ENCODE measurements at places on chromosomes 6 and 20. TPM values are rescaled to one million over a fixed set of nuclear protein-coding genes. Genes with fewer than 3 reads are reported as not detected.

SSTR4 gene
- 0.12 TPM for total RNA-seq

MAPK13 gene
- total RNA-seq = 0.73 TPM

UNC5CL gene
- 0.52 TPM for total RNA-seq

HAO1 gene
- not detected for total RNA-seq

COL9A1 gene
- total RNA-seq = 0.05 TPM

RXRB gene
- 22.3 TPM for total RNA-seq

TFAP2B gene
- not detected for total RNA-seq

ADGRB3 gene
- total RNA-seq = not detected

PPP1R3D gene
- total RNA-seq = 1.6 TPM

MDN1 gene
- total RNA-seq = 13.0 TPM

GJA10 gene
- not detected for total RNA-seq

LY86 gene
- not detected for total RNA-seq

TRIM15 gene
- 0.09 TPM for total RNA-seq

BMP7 gene
- total RNA-seq = 0.72 TPM

PLAGL2 gene
- total RNA-seq = 12.8 TPM

BMP6 gene
- total RNA-seq = 19.1 TPM

SYCP2 gene
- total RNA-seq = 0.50 TPM

HLA-DRB5 gene
- not detected for total RNA-seq

MDFI gene
- 0.92 TPM for total RNA-seq

BPIFA1 gene
- not detected for total RNA-seq

TRAPPC3L gene
- total RNA-seq = not detected

RBM39 gene
- 162 TPM for total RNA-seq

OLIG3 gene
- total RNA-seq = not detected

LKAAEAR1 gene
- 1.3 TPM for total RNA-seq

SLC17A3 gene
- 1.1 TPM for total RNA-seq

RBM24 gene
- 9.9 TPM for total RNA-seq

CSE1L gene
- total RNA-seq = 96.8 TPM

SIGLEC1 gene
- 0.02 TPM for total RNA-seq

EYA4 gene
- 9.6 TPM for total RNA-seq

CDH26 gene
- total RNA-seq = 0.14 TPM

NKAIN4 gene
- 9.4 TPM for total RNA-seq

HDGFL1 gene
- total RNA-seq = not detected

ESR1 gene
- not detected for total RNA-seq

TP53TG5 gene
- not detected for total RNA-seq

ATP6V1G2 gene
- 0.64 TPM for total RNA-seq

NEDD9 gene
- 40.6 TPM for total RNA-seq

LZTS3 gene
- 3.2 TPM for total RNA-seq

ME1 gene
- 39.8 TPM for total RNA-seq

LINC00237 gene
- total RNA-seq = not detected

STX16 gene
- 38.2 TPM for total RNA-seq

FAM209B gene
- total RNA-seq = 0.48 TPM

HMGN3 gene
- 64.5 TPM for total RNA-seq

MAP3K7 gene
- 10.0 TPM for total RNA-seq

ARMH2 gene
- total RNA-seq = not detected

CST1 gene
- total RNA-seq = 1.1 TPM

TBC1D7 gene
- total RNA-seq = 34.0 TPM

PPIL6 gene
- total RNA-seq = 2.9 TPM

All from A549 treated with CORT108297 at 1 μM for 4 hours (cell line).